Fibroblast of mammary gland (primary cell): ENCODE measurements at places on chromosomes 16 and 17.

GRCh38 chr16:27759301-27759871 lies 209.4 kb downstream of the KATNIP start:
- peak; percentile 68 for DNase-seq

DNA sequence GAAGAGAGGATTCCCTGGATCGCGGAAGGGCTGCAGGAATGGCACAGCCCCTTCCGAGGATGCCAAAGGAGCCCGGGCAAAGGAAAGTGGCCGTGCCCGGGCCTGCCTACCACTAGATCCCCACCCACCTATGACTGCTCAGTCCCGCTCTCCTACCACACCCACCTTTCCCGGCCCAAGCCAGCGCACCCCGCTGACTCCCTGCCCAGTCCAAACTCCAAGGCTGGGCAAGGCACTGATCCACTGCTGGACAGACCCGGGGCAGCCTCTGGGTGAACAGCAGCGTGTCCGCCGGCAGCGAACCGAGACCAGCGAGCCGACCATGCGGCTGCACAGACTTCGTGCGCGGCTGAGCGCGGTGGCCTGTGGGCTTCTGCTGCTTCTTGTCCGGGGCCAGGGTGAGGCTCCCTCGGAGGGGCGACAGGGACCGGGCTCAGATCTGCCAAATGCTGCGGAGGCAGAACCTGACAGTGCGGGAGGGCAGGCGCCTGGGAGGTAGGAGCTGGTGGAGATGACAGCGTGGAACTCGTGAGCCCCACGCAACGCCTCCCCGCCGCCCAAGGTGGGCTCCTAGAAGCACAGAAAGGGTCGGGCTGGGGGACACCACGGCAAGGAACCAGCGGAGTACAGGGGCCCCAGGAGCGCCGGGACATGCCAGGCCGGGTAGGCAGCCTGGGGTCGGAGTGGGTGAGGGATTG lies at the start of gene CES2:
Gene CES2 (plus strand): TSS at position 203 of the 698 bp plus-strand sequence. CDS start 120 bp downstream, at position 323.
- peak; percentile 50 for DNase-seq

DNA sequence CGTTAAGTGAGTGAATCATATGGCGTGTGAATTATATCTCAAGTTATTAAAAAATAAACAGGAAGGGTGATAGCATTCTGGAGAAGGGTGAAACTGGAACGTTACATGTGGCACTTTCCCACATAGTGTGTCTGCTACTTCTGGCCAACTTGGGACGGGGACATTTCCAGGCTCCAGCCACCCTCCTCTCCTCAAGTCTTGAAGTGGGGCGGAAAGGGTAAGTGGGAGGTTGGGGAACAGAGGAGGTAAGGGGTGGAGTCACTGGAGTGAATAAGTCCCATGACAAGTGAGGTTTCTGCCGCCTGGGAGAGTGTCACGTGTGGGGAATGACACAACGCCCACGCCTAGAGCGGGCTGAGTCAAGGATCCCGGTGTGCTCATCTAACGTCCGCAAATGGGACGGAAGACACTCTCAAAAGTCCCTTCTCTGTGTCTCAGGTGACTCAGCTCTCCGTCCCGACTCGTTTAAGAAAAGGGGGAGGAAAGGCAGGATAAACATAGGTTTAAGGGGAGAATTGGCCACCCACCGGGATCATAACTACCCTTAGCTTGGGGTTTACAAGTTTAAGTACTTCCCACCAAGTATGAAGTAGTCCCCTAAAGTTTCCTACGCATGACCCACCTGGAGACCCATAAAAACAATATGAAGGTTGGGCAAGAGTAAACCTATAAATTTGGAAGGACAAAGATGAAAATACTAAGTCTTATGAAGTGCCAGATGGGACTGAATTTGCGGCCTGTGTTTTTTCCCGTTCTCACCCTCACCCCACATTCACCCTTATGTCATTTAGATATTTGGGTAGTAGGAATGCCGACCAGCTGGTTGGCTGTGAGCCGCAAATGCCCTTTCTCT lies 1.2 kb upstream of the SPAG9 start:
- DNase-seq, result peak; percentile 96

- DNase-seq, result peak; percentile 73
These were observed 25.8 kb downstream of the EPN2 start for GRCh38 chr17:19262650-19263631.

GRCh38 chr17:19361326-19361725 lies 1.2 kb downstream of the B9D1 start:
- no peak for DNase-seq

GRCh38 chr16:5056352-5056751 lies 9.4 kb downstream of the C16orf89 start:
- DNase-seq, result peak; percentile 27

- no peak for DNase-seq
These were observed 81.6 kb downstream of the ARHGAP23 start for GRCh38 chr17:38509772-38510420.

DNA sequence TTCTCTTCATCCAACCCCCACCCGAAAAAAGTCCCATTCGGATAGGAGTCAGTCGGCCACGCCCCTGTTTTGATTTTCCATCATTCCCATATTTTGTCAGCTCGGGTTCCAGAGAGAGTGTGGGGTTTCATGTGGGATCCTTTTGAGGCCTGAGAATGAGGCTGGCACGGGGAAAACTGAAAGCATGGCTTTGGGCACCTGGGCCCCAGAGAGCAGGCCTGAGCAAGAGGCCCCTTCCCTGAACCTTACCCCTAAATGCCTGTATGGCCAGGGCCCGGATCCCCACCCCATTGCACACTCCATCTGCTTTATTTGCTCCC lies 4.6 kb upstream of the HOXB4 start:
- no peak for DNase-seq

- DNase-seq, result no peak
These were observed 39.6 kb upstream of the USP7 start for GRCh38 chr16:9003322-9003721.

- no peak for DNase-seq
These were observed 5.7 kb downstream of the LAT start for GRCh38 chr16:28990375-28991040.

- peak; percentile 55 for DNase-seq
These were observed 47.7 kb upstream of the XYLT1 start for GRCh38 chr16:17518441-17518840.

DNA sequence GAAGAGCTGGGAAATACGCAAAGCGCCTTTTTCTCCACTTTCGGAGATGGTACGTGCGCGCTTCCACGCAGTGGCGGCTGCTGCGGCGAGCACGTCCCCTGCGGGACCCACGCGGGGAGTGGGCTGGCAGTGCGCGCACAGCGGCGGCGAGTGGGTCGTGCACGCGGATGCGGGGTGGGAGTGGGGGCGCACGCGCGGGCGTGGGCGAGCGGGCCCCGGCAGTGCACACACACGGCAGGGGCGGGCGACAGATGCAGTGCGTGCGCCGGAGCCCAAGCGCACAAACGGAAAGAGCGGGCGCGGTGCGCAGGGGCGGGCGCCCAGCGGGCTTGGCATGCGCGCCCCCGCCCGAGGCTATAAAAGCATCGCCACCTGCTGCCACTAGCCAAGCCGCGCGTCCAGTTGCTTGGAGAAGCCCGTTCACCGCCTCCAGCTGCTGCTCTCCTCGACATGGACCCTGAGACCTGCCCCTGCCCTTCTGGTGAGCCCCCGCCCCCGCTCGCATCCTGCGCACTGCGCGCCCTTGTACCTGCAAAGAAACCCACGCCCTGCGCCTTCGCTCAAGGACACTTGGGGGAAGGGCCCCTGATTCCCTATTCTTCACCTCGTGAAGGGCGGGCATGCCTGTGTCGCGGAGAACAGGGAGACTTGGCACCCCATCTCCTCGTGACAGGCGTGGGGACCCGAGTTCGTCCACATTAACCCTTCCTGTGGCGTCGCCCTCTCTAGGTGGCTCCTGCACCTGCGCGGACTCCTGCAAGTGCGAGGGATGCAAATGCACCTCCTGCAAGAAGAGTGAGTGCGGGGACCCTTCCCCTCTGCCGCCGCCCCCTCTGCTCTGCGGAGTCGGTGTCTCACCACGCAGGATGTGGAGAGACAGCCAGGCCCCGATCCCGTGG lies at the start of gene MT3:
Gene MT3 (plus strand): TSS at position 388 of the 899 bp plus-strand sequence. CDS start 63 bp downstream, at position 451.
- no peak for DNase-seq

DNA sequence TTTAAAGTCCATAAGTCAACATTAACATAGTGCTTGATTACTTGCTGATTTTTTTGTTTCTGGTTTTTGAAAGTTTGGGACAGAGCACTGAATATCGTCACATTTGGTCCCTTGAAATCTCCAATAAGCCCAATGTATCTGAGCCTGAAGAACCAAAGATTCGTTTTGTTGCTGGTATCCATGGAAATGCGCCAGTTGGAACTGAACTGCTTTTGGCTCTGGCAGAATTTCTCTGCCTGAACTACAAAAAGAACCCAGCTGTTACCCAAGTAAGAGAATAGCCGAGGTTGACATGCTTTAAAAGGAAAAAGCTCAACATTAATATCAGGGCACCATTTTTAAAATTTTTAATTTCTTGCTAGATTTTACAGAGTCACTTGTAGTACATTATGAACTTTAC lies 27.7 kb upstream of the GOSR1 start:
- peak; percentile 6 for DNase-seq

GRCh38 chr16:4081521-4082021 lies 34.7 kb downstream of the ADCY9 start:
- peak; percentile 39 for DNase-seq

GRCh38 chr16:24853169-24853824 lies 7.5 kb downstream of the SLC5A11 start:
- peak; percentile 65 for DNase-seq

DNA sequence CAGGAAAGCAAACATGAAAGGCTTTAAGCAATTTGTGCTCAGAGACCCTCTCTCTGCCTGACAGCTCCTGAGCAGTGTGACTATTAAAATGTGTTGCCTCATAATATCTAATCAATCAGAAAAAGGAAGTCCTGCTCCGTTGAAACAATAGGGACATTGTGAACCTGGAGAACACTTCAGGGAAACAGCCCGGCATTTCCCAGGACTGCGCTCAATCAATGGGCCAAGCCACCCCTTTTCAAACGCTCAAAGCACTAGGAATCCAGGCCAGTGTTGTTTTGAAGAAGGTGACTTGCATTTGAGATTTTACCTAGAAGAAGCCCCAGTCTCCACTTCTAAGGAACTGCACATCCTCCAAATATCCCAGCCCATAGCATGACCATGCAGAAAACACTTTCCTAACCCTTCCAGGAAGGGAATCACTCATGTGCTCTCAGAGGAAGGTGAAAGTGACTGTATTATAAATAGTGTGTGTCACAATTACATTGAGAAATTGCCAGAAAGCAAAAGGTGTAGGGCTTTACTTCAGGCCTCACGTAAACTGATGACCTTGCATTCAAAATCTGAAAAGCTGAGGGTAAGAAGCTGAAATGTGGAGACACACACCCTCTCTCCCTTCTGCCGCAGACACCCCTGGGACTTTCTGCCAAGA lies 19.4 kb downstream of the CDRT4 start:
- no peak for DNase-seq

GRCh38 chr17:49975531-49975930 lies 6.5 kb downstream of the DLX4 start:
- DNase-seq, result no peak

DNA sequence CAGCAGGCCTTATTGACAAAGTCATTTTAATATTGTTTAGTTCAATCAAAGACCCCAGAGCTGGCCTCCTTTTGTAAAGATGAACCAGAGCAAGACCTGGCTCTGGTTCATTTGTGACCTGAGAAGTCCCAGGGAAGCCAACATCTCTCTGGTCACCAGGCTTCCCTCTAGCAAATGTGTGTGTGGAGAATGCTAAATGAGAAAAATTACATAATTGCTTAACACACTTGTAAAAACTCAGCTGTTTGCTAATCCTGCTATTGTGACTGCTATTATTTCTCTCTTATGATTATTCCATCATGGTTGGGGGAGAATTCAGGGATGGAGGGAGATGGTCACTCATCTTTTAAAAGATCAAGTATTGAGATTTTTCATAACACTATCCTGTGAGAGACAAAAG lies 94.3 kb upstream of the CLEC3A start:
- no peak for DNase-seq

DNA sequence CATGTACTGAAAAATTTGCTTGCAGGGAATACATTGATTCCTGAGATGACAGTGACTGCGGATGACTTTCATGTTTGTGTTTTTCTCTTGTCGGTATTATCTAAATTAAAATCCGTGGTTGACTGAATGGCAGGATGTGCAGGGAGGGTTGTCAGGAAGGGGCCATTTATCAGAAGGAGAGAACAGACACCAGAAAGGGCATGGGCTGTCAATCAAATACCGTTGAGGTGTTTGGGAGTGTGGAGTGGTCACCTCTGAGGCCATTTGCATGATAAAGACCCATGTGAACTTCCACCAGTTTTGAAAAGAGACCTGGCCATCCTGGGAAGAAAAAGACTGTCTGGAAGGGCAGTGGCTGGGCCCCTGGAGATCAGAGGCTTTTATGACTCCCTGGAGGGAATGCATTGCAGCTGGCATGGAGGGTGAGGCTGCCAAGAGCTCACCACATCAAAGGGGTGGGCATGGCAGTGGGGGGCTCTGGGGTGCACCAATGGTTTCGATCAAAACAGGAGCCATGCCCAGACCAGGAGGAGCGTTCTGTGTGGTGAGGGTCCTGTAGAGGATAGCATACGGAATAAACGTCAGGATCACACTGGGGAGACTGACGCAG lies 67.1 kb downstream of the CYLD start:
- no peak for DNase-seq

DNA sequence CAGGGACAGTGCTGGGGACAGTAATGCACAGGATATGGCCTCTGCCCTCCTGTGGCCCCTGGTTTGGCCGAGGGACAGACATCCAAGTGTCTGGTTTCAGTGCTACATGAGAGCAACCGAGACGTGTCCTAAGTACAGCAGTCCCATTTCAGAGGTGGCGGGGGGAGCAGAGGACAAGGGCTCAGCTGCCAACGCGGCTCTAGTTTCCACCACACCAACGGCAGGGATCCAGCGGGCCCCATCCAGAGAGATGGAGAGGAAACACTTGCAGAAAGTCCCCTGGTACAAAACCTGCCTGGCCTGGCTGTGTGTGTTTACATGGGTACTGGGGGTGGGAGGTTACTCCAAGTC lies 125.8 kb upstream of the SMURF2 start:
- no peak for DNase-seq

DNA sequence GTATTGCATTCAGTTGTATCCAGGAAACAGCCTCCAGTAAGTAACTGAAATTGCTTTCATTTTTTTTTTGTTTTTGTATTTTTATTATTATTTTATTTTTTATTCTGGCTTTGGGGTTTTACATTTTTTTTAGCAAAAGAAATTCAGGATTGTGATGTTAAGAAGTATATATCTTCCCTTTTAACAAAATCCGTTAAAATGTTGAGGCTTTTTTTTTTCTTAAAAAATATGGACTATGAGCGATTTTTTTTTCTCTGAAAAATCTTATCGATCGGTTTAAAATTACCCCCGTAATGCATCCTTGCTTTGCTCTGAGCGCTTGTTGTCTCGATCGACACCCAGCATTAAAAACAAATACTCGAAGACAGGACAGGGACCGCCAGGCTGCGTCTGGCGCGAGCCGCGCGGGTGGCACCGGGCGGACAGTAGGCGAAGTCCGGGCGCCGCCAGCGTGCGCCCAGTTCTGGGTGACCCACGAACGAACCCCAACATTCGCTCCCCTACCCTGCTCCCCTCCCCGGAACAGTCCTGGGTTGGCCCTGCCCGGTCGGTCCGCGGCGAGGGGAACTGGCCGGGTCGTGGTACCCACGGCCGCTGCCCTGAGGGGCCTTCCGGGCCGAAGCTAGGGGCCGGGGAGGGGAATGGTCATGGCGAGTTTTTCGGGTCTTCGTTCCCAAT lies 482 bp downstream of the BAHCC1 start:
- DNase-seq, result no peak
